ENCODE measurements at places on chromosomes 4 and X.

DNA sequence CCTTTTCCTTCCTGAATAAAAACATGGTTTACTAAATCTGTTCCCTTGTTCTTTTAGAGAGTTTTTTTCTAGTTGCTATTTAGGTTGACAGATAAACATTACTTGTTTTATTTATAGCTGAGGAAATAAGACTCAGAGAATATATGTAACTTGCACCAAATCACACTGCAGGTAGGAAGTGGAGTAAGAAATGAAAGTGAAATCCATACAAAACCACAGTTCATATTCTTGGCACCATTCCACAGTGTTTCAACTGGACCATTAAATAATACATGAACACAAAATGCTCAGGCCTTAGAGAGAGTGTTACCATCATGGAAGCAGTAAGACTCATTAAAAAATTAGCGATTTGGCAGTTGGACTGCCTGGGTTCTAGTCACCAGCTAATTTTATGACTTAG lies 326.9 kb upstream of the SLIT2 start:
- no peak for DNase-seq

- no peak for DNase-seq
Measured at GRCh38 chr4:149248191-149248764, 567.4 kb downstream of the IQCM start.

DNA sequence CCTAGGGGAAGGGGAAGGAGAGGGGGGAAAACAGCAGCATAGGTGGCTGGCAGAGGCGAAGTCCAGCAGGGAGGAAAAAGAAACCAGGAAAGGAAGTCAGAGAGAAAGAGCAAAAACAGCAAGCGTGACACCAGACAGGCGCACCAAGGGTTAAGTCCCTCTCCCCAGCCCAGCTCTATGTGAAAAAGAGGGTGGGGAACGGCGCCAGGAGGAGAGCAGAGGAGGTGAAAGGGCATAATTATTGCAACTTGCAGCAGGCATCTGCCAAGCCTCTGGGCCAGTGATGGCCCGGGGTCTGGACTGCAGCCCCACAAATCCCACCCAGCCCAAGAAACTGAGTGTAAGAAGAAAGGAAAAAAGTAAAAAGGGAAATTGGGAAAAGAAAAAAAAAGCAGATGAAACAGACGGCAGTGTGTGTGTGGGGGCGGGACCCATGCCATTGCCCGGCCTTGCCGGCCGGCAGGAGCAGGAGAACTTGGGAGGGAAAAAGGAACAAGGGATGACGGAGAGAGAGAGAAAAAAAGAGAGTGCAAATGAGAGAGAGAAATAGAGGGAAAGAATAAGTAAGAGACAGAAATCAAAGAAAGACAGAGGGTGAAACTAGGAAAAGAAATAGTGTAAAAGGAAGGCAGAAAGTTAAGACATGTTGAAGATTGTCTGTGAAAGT lies 14.1 kb upstream of the RHOXF2 start:
- DNase-seq: no peak

- DNase-seq: no peak
Measured at GRCh38 chr4:133145758-133146573, 3.1 kb upstream of the PCDH10 start.

DNA sequence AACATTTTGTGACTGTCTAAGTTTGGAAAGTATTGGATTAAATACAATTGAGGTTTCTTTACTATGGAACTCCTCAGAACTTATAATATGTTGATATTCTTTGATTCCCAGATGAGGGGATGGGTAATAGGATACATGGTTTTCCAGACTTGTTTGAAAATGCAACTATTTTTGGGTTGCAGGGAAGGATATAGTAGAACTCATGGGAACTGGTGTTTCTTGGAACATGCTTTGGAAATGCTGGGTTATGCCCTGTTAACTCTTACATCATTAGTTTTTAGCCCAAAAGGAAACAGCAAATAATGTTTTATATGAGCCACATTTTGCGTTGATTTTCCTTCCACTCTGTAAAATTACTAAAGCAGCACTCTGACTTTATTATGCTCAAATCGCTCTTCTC lies 41.9 kb downstream of the HPF1 start:
- no peak for DNase-seq

DNA sequence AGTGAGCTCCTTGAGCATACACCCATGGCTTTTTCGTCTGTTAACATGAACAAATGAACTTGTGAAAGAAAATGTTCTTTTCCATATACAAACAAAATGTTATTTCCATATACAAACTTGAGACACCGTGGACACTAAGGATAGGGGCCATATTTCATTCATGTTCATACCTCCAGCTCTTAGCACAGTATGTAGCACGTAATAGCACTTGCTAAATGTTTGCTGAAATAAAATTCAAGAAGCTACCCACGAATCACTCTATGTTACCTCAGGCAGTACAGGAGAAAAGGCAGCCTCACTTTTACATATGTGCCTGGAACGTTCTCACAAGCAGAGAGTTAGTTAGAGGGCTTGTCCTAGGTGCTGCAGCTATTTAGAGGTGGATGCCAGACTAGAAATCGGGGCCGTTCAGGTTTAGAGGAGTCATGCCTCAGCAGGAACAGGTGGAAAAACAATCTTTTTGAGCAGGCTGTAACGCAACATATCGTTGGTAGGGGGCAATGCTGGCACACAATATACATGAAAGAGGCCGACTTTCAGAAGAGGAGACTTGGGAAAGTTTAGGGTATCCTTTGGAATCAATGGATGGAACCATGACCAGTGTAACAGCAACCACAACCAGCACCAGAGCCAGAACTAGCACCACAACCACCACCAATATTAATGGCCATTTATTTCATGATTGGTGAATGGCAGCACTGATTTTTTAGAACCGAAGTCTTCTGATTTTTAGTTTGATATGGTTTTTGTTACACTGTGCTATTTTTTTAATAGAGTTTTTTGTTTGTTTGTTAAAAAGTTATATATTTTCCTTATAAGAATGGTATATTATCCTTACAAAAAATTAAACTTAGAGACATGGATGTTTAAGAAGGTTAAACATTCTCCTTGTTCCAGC lies 14.8 kb upstream of the PAQR3 start:
- DNase-seq: no peak

- DNase-seq: no peak
Measured at GRCh38 chr4:165740911-165741310, 132.1 kb upstream of the TLL1 start.

GRCh38 chr4:168924667-168925066 lies 85.4 kb downstream of the CBR4 start:
- DNase-seq: no peak

DNA sequence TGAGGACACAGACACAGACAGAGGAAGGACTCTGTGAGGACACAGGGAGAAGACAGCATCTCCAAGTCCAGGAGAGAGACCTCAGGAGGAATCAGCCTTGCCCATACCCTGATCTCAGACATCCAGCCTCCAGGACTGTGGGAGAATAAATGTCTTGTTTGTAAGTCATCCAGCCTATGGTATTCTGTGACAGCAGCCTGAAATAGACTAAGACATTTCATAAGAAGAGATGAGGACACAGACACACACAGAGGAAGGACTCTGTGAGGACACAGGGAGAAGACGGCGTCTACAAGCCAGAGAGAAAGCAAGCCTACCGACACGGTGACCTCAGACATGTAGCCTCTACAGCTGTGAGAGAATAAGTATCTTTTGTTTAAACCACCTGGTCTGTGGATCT lies 112.1 kb downstream of the DHRSX start:
- no peak for DNase-seq

- DNase-seq: no peak
Measured at GRCh38 chrX:108323751-108324150, 114.5 kb downstream of the COL4A6 start.

DNA sequence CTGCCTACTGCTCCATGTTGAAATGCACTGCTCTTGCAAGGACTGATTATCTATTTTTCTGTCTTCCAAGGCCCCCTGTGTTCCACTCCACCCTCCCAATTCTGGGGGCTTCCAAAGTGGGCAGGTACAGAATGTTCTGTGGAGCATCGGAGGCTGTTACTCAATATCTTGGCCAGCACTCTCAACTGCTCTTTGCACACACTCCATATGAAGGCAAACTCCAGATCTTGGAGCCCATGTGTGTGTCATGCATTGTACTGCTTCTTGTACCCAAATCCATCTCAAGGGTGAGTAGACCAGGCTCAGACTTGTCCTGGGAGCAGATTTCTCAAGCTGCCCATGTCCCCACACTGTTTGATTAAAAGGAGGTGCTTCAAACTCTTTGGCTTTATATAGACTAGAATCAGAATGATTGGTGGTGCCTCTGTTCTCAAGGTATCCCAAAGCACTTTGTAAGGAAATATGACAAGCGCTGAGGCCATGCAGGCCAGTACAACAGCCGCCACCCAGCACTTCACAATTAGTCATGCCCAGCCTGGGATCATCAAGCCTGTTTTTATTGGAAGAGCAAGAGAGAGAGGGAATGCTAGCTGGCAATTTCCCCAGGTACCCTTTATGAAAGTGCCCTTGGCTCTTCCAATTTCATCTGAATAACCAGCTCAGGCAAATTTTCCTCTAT lies 44.3 kb downstream of the AR start:
- DNase-seq: no peak

DNA sequence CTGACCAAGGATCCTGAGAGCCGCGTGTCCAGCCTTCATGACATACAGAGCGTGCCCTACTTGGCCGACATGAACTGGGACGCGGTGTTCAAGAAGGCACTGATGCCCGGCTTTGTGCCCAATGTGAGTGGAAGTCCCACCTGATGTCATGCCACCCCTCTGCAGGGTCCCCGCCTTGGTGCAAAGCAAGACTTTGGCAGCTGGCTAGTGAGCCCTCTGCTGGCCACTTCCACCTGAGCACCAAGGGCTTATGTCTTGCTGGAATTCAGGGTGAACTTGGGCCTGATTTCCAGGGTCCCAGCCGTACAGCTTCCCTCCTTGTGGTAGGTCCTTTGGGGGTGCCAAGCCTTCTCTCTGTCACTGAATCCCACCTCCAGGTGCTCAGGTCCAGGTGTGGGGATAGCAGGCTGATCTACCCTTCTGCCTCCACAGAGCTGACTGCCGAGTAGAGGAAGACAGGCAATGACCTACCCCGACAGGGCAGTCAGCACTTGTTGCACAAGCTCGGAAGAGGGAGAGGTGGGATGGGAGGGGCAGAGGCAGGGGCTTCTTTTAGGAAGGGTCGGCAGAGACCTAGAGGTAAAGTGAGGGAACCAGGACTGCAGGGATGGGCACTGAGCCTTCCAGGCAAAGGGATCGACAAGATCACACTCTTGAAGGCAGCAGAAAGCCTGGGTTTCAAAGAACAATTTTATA lies 248.1 kb downstream of the EVC2 start:
- no peak for DNase-seq

GRCh38 chrX:23514082-23514481 lies 153.2 kb upstream of the PRDX4 start:
- no peak for DNase-seq

DNA sequence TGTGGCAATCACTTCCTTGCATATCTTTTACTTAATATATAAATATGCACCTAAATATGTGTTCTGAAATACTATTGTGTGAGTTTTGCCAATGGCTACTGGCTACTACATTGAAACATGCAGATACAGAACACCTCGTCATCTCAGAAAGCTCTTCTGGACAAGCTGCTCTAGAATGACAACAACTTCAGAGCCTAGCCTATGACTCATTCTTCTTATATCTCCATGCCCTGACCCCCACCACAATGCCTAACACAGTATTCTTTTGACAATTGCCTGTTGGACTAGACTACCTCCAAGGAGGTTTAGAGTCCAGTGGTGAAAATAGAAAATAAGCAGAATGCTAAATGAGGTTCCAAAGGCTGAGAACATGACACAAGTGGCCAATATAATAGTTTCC lies 17.6 kb upstream of the DMP1 start:
- no peak for DNase-seq

DNA sequence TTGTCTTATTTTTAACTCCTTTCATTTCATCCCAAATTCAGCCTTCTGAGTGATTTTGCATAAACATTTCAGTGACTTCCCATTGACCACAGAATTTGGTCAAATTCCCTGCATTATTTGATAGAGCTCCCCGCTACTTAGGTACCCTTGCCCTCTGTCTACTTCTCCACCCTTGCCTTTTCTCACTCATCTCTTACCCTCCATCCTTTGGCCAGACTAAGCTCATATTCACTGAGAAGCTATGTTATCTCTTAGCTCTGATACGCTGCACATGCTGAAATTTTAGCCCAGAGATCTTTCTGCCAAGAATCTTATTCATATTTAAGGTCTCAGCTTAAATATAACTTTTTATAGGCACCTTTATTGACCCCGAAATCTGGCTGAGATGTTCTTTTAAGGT lies 1031.9 kb downstream of the ADGRL3 start:
- DNase-seq: no peak

DNA sequence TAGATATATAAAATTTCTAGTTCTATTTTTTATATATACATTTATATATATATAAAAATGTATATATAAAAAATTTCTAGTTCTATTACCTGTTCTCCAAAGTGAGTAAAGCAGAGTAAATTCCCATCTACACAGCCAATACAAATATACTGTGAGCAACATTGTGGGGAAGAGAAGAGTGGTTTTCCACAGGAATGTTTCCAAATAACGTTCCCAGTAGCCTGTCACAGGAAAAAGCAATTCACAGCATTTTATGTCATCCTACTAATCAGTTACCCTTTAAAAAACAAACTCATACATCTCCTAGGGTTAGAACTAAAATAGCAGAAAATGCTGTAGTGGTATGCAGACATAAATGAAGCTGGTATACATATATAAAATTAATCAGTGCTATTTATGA lies 44.5 kb downstream of the AASDH start:
- DNase-seq: no peak

GRCh38 chr4:109608879-109609278 lies 48.8 kb downstream of the MCUB start:
- DNase-seq: no peak

DNA sequence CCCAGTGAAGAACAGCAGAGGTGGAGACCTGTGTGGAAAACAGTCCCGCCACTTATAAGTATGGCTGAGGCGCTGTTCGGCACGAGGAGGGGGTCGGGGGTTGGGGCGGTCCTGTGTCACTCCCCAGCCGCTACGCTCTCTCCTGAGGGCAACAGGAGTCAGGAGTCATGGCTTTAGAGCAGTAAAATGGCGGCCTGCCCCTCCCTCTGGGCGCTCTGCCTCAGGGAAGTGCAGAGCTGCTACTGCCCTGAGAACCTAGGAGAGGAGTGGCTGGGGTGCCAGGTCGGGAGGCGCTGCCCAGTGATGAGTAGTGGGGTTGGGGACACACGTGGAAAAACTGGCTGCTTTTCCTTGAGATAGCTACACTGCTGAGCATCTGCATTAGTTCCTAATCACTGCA lies 551.2 kb upstream of the AMOT start:
- no peak for DNase-seq
